ENCODE measurements at places on chromosomes 3 and 15.

- no peaks in the 10 kb centered on the region for H3K27me3 ChIP-seq
- H3K27ac ChIP-seq = no peak overlapping the region
- H3K4me1 ChIP-seq = peaks cover 14% of the 10 kb centered on the region
- no peaks in the 10 kb centered on the region for H3K36me3 ChIP-seq
Measured at GRCh38 chr3:101829437-101829830, 19.9 kb upstream of the NFKBIZ start.

GRCh38 chr3:182983876-182984275 is 3.5 kb upstream of the DCUN1D1 start:
- DNase-seq = no peak
- peaks cover 10% of the 10 kb centered on the region for H3K4me1 ChIP-seq
- H3K27ac ChIP-seq = no peak overlapping the region
- no peak overlapping the region for H3K4me3 ChIP-seq
- no peaks in the 10 kb centered on the region for H3K36me3 ChIP-seq

GRCh38 chr3:71202848-71203533 is 380.5 kb downstream of the FOXP1 start:
- no peak overlapping the region for H3K4me3 ChIP-seq
- DNase-seq = no peak
- no peak overlapping the region for H3K27ac ChIP-seq
- peaks cover 8% of the 10 kb centered on the region for H3K4me1 ChIP-seq

- H3K4me3 ChIP-seq = no peak overlapping the region
- peaks cover 20% of the 10 kb centered on the region for H3K4me1 ChIP-seq
- H3K27me3 ChIP-seq = no peaks in the 10 kb centered on the region
- H3K27ac ChIP-seq = no peak overlapping the region
- H3K36me3 ChIP-seq = no peaks in the 10 kb centered on the region
Measured at GRCh38 chr15:71316911-71317310, 201.6 kb downstream of the THSD4 start.

DNA sequence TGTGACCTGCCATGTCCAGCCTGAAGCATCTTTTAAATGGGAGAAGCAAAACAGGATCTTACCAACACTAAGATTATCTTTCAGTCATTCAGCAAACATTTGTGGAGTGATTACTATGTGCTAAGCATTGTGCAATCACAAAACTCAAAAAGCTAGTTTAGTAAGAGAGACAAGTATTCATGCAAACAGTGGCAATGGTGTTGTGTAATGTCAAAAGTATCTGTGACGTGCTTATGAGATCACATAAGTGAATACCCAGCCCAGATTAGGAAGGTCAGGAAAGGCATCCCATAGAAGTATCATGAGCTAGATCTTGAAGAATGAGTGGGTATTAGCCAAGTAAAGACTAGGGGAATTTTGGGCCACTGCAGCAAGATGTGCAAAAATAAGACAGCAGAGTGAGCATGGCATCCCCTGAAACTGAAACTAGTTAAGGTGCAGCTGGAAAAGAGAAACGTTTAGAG is 32.1 kb downstream of the SEC62 start:
- peaks cover 13% of the 10 kb centered on the region for H3K36me3 ChIP-seq
- H3K27me3 ChIP-seq = no peaks in the 10 kb centered on the region

GRCh38 chr15:65287520-65287855 is 805 bp upstream of the PARP16 start:
- peaks cover 2% of the 10 kb centered on the region for H3K27me3 ChIP-seq
- no peak overlapping the region for H3K4me3 ChIP-seq
- no peak for DNase-seq
- no peaks in the 10 kb centered on the region for H3K36me3 ChIP-seq
- H3K27ac ChIP-seq = no peak overlapping the region
- H3K4me1 ChIP-seq = peaks cover 6% of the 10 kb centered on the region

DNA sequence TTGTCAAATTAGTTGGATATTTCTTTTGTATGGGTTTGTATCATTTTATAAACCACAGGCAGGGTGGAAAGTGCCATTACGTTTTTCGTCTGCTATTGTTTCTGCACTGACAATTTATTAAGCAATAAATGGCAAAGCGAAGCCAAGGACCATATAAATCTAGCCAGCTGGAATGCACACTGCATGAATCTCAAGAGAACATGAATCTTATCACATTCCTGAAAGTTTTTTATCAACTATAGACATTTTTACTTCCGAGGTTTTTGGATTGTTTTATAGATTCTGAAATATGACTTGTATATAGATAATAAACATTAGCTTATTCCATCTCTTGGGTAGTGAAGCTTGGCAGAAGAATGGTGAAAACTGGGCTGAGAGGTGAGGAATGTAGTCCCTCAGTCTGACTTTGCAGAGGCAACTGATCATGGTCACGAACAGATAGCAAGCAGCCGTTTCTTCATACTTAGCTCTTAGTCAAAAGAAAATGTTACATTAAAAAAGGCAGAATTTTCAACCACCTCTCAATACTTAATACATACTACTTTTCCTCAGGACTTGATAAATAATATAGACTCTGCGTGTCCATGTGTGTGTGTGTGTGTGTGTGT is 102.7 kb downstream of the OSBPL10 start:
- no peak overlapping the region for H3K27ac ChIP-seq
- peak; percentile 74 for DNase-seq
- H3K4me1 ChIP-seq = peaks cover 10% of the 10 kb centered on the region
- no peak overlapping the region for H3K4me3 ChIP-seq

- peak; percentile 75 for DNase-seq
- peak overlapping the region; percentile 22 for H3K4me3 ChIP-seq
- H3K27ac ChIP-seq = peak overlapping the region; percentile 95
- H3K36me3 ChIP-seq = no peaks in the 10 kb centered on the region
- H3K27me3 ChIP-seq = no peaks in the 10 kb centered on the region
Measured at GRCh38 chr3:115792206-115792955, 169.1 kb downstream of the GAP43 start.

DNA sequence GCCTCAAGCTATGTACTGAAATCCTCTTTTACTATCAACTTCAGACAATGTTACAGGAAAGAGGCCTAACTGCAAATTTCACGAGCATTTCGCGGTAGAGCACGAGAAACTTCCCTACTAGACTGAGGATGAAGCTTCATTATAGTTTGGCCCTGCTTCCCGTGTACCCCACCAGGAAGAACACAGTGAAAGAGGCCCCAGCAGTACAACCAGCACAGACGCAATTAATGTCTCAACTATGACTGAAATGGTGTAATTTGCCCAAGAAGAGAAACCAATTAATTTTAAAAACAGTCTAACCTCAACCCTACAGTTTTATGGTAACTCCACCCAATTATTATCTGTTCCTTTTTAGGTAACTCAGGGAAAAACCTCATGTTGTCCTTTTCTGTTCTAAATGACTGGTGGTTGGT is 12.1 kb downstream of the CHSY1 start:
- DNase-seq = no peak
- no peak overlapping the region for H3K27ac ChIP-seq
- peaks cover 25% of the 10 kb centered on the region for H3K4me1 ChIP-seq
- H3K27me3 ChIP-seq = no peaks in the 10 kb centered on the region

GRCh38 chr3:39104961-39105686 is 2.3 kb downstream of the GORASP1 start:
- peaks cover 4% of the 10 kb centered on the region for H3K36me3 ChIP-seq
- no peaks in the 10 kb centered on the region for H3K27me3 ChIP-seq
- DNase-seq = no peak
- H3K27ac ChIP-seq = no peak overlapping the region
- peaks cover 17% of the 10 kb centered on the region for H3K4me1 ChIP-seq
- H3K4me3 ChIP-seq = no peak overlapping the region

GRCh38 chr3:37174532-37175126 is at the start of gene LRRFIP2:
Gene LRRFIP2 (minus strand): TSS chr3:37174582. CDS start chr3:37148983, 25,599 bp downstream.
- H3K27ac ChIP-seq = peak within 1 kb of the TSS; percentile 97
- peaks cover 14% of the 10 kb centered on the region for H3K36me3 ChIP-seq

GRCh38 chr3:32176989-32177701 is 61.3 kb upstream of the CMTM8 start:
- no peaks in the 10 kb centered on the region for H3K4me1 ChIP-seq
- peak; percentile 23 for DNase-seq
- no peak overlapping the region for H3K27ac ChIP-seq

GRCh38 chr3:133570139-133570936 is 3.1 kb upstream of the CDV3 start:
- H3K27ac ChIP-seq = peak overlapping the region; percentile 87
- peaks cover 47% of the 10 kb centered on the region for H3K4me1 ChIP-seq
- H3K27me3 ChIP-seq = no peaks in the 10 kb centered on the region
- no peaks in the 10 kb centered on the region for H3K36me3 ChIP-seq

GRCh38 chr15:70578196-70578595 is 185.2 kb downstream of the UACA start:
- DNase-seq = no peak
- H3K27me3 ChIP-seq = peaks cover 49% of the 10 kb centered on the region
- no peak overlapping the region for H3K4me3 ChIP-seq
- H3K36me3 ChIP-seq = no peaks in the 10 kb centered on the region

DNA sequence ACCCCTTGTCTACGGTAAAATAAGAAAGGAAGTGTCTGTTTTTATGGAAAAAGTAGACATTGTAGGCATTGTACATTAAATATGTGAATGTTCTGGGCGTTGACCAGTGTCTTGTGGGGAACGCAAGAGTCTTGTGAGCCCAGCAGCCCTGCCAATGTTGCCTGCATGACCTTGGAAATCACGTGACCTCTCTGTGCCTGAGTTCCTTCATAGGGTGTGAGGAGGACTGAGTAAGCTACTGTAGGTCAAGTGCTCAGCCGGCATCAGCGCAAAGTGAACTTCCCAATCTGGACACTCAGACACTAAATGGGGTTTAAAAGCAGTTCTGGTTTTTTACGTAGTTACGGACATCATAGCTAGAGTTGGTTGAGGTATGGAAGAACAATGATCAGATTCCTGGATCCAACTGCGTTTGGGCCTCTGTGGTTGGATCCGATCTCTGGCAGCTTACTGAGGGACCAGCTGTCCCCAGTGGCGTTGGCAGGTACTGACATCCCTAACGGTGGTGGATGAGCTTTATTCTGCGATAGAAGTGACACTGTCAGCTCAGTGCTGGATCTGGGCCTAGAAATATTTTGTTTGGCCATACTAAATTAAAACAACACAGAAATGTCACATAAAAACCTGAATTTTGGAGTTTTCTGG is 63.8 kb downstream of the SPSB4 start:
- H3K27ac ChIP-seq = no peak overlapping the region
- H3K4me1 ChIP-seq = no peaks in the 10 kb centered on the region
- no peaks in the 10 kb centered on the region for H3K27me3 ChIP-seq
- no peaks in the 10 kb centered on the region for H3K36me3 ChIP-seq
- no peak for DNase-seq
- H3K4me3 ChIP-seq = no peak overlapping the region

DNA sequence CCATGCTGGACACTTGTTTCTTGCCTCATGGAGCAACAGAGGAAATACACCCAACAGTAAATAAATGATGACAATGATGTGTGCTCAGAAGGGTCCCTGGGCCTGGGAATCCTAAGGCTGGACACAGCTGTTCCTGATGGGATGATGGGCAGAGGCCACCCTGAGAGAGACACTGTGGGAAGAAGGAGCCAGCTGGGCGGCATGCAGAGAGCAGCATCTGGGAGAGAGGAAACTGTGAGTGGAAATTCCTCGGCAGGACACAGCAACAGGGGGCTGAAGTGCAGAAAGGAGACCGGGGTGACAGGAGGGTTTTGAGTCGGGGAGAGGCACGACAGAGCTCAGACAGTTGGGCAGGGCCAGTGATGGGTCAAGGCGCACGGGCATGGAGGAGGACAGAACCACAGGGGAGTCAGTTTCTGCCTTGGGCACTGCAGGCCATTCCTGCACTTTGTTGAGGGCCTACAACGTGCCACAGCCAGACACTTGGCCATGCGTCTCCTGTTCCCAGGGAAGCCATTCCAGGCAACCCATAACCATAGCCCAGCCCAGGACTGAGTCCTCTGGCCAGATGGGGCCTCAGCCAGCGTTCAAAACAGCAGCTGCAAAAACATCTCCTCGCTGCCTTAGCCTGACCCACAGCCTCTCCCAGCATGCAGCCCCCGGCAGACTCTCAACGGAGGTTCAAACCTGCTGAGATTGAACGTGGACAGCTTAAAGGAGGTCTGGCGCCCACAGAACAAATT is 36.7 kb upstream of the SLC6A1 start:
- H3K27ac ChIP-seq = no peak overlapping the region
- no peak overlapping the region for H3K4me3 ChIP-seq
- peaks cover 21% of the 10 kb centered on the region for H3K27me3 ChIP-seq
- DNase-seq = no peak

DNA sequence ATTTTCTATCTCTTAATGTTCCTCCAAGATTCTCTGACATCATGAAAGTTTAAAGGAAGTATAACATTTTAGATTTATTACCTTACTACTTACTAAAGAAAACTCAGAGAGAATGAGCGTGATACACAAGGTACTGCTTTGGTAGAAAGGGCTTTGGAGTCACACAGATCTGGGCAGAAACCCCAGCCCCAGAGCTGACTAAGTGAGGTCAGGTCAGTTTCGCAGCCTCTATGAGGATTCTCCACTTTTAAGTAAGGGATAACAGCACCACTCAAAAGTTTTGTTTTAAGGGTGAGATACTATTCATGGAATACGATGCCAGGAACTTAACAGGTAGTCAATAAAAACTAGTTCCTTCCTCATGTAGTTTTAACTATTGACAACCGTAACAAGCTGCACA is 76.1 kb downstream of the CLDN11 start:
- H3K27ac ChIP-seq = no peak overlapping the region
- H3K27me3 ChIP-seq = no peaks in the 10 kb centered on the region
- DNase-seq = peak; percentile 55
- no peak overlapping the region for H3K4me3 ChIP-seq
- no peaks in the 10 kb centered on the region for H3K36me3 ChIP-seq

DNA sequence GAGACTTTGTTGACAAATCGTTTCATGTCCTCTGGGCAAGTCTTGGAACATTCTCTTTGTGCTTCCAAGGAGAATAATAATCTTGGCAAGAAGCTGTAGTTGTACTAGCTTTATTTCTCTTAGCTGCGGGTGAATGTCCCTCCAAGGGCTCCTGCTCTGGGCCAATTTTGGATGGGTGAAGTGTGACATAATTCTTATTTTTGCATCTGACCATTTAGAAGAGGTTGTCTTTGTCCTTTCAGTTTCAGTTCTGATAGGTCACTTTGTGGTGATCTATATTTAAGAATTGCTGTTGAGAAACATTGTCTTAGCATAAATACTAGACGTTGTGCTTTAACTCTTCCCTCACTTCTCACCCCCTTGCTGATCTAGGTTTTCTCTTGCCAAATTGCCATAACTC is 164.8 kb upstream of the RORA start:
- H3K27ac ChIP-seq = no peak overlapping the region
- no peaks in the 10 kb centered on the region for H3K27me3 ChIP-seq
- H3K36me3 ChIP-seq = no peaks in the 10 kb centered on the region

- no peak overlapping the region for H3K4me3 ChIP-seq
- peak; percentile 12 for DNase-seq
- H3K4me1 ChIP-seq = no peaks in the 10 kb centered on the region
Measured at GRCh38 chr3:81910244-81910852, 148.9 kb upstream of the GBE1 start.

GRCh38 chr3:185649414-185649813 is 63.3 kb downstream of the SENP2 start:
- H3K27me3 ChIP-seq = no peaks in the 10 kb centered on the region
- DNase-seq = peak; percentile 57
- peaks cover 17% of the 10 kb centered on the region for H3K4me1 ChIP-seq
- H3K36me3 ChIP-seq = peaks cover 17% of the 10 kb centered on the region
- no peak overlapping the region for H3K4me3 ChIP-seq

GRCh38 chr3:5388091-5388490 is 200.6 kb downstream of the EDEM1 start:
- DNase-seq = no peak
- no peak overlapping the region for H3K4me3 ChIP-seq
- H3K4me1 ChIP-seq = no peaks in the 10 kb centered on the region
- no peaks in the 10 kb centered on the region for H3K36me3 ChIP-seq
- H3K27ac ChIP-seq = no peak overlapping the region
- H3K27me3 ChIP-seq = no peaks in the 10 kb centered on the region

GRCh38 chr3:82496890-82497560 is 735.6 kb upstream of the GBE1 start:
- H3K4me1 ChIP-seq = no peaks in the 10 kb centered on the region
- H3K27ac ChIP-seq = no peak overlapping the region
- H3K27me3 ChIP-seq = no peaks in the 10 kb centered on the region
- no peak for DNase-seq

- H3K27me3 ChIP-seq = no peaks in the 10 kb centered on the region
Measured at GRCh38 chr3:161212171-161212771, 8.8 kb upstream of the NMD3 start.

Data from astrocyte (in vitro differentiated cells and primary cell).